ENCODE measurements at places on chromosomes 2 and 18.

DNA sequence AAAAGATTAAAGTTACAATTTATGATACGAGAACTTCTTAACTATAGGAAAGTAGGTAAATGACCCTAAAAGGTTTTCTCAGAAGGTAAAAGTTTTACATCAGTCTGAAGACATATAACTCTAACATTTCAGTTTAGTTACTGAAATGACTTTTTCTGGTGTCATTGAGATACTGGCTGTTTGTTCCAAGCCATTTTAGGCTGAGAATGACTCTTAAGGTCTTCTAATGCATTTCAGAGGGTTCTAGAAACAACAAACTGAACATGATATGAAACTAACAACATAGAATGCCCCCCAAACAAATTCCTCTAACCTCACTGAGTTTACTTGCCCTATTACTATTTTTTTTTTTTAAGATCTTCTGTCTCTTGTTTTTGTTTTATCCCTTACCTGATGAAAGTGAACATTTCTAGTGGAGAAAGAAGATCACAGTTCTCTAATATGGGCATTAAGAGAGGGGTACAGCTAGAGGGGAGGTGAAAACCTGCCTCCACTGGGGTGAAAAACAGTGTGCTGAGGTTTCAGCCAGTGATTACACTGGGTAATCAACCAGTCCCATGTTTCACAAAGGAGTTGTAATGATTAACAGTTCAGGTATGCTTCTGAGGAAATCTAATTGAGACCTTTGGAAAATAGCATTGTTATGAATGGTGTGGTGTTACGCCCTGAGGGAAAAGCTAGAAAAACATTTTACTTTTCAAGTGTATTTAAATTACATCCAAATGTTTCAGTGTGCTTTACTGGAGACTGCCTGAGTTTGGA lies 11.2 kb downstream of the NABP1 start:
- DNase-seq = no peak

- no peak for DNase-seq
Observed at GRCh38 chr2:39568116-39568515, 97.6 kb upstream of the TMEM178A start.

DNA sequence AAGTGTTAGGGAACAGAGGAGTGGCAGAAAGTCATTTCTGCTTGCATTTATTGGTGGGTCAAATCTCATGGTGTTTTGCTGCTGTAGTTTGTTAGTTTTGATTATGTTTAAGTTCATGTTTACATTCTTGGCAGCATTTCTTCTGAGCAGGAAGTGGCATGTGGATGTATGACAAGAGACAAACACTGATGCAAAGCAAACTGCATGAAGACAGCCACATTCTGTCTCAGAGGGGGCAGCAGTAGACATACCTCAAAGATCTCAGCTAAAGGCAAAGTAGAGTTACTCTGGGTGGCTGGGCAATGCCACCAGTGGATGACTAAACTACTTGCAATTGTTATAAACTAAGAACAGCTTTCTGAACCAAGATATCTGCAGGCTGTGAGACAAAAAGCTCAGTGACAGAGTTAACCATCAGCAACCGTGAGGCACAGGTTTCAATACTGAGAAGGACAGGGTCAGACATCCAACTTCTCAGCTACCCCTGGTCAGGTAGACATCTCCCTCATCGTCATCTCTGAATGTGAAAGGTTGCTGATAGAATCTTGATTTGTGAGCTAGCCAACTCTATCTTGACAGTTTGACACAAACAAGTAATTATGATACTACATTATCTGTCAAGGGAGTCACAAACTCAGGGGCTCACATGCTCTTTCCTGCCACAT lies 16.4 kb downstream of the GALNT3 start:
- DNase-seq = no peak

- DNase-seq = no peak
Observed at GRCh38 chr2:233758849-233759248, 1.2 kb upstream of the UGT1A1 start.

DNA sequence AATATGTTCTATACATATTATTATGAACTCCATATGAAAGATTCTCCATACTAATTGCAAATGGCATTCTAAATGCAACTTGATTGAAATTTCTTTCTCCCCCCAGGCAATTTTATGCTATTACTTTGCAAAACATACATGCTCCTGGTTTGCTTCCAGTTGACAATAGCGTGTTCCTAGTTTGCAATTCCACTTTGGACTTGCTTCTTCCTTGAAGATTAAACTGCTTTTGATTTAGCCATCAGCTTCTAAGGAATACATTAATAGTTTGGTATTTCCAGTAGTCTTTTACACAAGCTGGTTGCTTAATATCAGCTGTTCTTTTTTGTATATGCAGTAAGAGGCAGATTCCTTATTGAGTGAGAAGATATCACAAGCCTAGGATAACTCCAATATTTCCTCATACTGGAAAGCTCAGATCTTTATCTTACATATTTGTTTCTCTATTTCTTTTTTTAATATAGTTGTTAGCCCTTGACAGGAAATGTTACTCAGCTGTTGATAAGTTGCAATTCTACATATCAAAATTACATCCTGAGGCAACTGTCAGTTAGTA lies 1941.7 kb upstream of the LRRTM1 start:
- DNase-seq = no peak
